CD4-positive, alpha-beta T cell treated with Interleukin-15 for 1 hour (primary cell): ENCODE measurements at places on chromosomes 2 and 18.
A peak's percentile ranks its signal among the peaks of the same experiment; 100 is the strongest.

DNA sequence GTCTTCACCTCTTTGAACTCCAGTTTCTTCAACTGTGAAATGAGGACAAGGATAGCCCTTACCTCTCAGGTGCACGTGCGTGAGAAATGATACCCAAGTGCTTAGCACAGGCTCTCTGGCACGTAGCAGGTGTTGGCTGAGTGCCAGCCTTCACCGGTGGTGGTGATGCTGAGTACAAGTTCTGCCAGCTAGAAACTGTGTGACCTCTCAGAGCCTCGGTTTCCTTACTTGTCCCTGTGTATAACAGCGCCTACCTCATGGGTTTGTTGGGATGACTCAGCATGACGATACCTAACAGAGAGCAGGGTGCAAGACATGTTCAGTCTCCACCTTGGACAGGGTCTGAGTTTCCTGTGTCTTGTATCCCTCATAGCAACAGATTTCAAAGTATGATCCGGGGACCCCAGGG, 205.1 kb downstream of the TNS1 start:
- peak; percentile 10 for DNase-seq

GRCh38 chr18:64276311-64277090, 127.6 kb upstream of the LINC00305 start:
- DNase-seq = no peak

- DNase-seq = no peak
Observed at GRCh38 chr2:120474486-120474885, 128.6 kb downstream of the INHBB start.

GRCh38 chr2:231348173-231348572, 47.3 kb upstream of the B3GNT7 start:
- no peak for DNase-seq

GRCh38 chr2:77939370-77939769, 417.2 kb upstream of the LRRTM4 start:
- no peak for DNase-seq

- peak; percentile 64 for DNase-seq
Observed at GRCh38 chr2:65053199-65053598, 3.0 kb upstream of the CEP68 start.

DNA sequence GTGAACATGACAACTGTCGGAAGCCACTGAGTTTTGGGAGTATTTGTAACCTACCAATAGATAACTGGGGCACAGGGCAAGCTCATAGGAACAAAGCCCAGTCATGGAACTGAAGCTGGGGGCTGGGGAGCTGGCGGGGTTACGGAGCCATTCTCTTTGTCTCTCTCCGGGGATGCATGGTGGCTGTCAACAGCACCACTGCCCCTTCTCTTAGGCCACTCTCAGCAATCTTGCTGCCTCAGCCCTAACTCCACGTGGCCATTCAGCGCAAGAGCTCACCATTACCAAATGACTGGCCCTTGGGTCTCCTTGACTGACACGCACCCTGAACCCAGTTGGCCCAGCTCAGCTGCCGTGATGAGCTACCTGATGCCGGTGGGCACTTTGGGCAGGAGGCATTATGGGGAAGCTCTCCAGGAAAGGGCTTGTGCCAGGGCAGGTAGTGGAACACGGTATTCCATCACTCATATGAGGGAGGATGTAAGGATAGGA, 33.6 kb upstream of the ODC1 start:
- no peak for DNase-seq

DNA sequence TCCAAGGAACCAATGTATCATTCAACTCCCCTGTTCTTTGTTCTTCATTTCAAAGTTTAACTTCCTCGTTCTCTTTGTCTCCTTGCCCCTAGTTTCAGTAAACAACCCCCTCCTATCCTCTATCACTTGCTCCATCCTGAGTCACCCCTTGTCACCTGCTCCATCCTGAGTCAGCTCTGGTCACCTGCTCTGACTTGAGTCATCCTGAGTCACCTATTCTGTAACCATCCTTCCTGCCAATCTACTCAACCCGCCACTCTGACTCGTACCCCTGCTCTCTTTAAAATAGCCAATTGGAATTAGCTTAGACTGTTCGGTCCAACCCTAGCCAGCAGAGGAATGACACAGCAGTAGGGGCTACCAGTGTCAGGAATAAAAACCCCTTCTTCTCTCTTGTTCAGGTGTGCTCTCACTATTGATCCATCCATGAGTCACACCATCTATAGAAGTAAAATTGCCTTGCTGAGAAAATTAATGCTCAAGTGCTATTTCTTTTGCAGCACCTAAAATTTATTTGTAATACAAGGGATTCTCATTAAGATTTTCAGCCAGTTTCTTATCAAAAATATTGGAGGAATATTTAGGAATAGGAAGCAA, 326.8 kb downstream of the AKAIN1 start:
- no peak for DNase-seq

DNA sequence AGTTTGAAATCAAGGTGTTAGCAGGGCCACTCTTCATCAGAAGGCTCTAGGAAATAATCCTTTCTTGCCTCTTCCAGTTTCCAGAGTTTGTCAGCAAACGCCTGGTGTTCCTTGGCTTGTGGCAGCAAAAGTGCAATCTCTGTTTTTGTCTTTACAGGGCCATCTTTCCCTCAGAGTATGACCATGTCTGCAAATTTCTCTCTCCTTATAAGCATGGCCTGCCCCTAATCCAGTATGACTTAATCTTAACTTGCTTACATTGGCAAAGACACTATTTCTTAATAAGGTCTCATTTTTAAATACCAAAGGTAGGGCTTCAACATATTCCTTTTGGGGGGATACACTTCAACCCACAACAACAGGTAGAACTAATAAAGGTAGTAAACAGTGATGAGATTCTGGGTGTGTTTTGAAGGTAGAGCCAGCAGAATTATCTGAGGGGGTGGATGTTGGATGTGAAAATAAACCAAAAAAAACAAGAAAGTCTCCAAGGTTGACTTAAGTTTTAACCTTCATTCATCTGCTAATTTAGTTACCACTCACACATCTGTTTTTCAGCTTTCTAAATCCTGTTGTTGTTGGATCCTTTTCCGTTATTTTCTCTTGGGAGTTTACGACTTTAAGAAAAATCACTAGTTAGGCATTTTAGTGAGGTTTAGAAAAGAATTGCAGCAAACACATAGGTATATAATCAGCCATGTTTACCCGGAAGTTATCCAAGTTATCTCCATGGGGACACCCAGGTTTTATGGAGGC, 234.4 kb upstream of the FIGN start:
- DNase-seq = no peak

DNA sequence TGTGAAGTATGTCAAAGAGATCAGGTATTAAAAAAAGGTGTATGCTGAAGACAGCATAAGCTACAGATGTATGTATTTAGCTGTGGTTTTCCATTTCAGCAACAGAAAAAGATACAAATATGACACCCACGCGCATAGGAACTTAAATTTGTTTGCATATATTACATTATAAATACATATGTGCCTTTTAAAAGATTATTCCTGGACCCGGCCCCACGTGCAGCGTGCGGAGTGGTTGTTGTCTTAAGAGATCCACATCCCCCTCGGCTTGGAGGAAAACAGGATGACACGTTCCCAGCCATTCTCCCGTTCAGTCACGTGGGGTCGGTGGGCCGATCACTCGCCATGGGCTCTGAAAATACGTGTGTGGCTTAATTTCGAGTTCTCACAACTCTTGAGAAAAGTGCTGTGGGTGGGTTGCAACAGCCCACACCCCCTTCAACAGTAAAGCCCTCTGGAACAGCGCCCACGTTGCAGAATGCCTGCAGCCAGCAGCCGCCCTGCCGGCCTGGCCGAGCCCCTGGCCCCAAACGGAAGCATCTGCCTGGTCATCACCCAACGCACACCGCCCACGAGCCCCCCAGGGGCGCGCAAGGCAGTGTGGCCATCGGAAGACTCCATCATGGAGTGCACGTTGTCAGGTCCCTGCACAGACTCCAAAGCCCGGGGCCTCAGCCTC, 18.6 kb upstream of the KCNG2 start:
- DNase-seq = no peak

GRCh38 chr2:66582987-66583880, 148.3 kb downstream of the MEIS1 start:
- no peak for DNase-seq

DNA sequence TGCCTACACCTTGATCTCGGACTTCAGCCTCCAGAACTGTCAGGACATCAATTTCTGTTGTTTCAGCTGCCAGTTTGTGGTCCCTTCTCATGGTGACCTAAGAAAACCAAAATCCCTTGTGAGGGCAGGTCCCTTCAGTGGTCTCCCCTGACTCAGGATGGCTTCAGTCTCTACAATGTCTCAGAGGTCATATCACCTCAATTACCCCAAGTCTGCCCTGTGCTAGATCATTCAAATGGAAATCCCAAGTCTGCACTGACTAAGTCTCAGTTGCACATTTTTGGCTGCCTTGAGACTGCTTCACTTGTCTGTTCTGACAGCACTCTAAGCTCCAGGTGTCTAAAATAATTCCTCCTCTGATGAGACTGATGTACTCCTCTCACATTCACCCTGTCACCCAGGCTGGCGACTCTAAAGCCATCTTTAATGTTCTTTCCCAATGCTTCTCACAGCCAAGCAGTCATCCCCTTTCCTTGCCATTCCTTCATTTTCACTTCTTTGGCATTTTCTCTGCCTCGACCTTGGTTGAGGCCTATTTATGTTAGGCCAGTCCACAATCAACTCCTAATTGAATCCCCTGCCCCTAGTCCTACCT, 470.8 kb downstream of the DLGAP1 start:
- no peak for DNase-seq

GRCh38 chr18:51448949-51449348, 251.5 kb upstream of the MEX3C start:
- DNase-seq = no peak

GRCh38 chr2:9347411-9347881, 75.9 kb downstream of the ITGB1BP1 start:
- DNase-seq = no peak

GRCh38 chr2:20667531-20668401, 822 bp downstream of the GDF7 start:
- no peak for DNase-seq

- DNase-seq = no peak
Observed at GRCh38 chr2:65754219-65754618, 321.8 kb upstream of the SPRED2 start.

DNA sequence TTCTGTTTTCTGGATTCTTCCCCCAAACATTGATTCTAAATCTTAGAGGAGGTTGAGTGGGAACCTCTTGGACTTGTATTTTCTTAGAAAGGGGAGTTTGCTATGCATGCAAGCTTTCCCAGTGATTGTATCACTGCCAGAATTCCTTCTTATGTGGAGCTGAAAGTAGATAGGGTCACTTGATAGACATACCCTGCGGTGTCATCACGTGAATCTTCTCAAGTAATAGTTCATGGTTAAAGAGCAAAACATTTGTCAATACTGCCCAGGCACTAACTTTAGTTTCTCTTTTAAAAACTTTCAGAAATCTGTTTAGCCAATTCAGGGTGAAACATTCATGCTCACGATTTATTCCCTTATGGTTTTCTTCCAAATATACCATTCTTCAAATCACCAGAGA, 6.4 kb downstream of the PMAIP1 start:
- DNase-seq = no peak
